ENCODE measurements at places on chromosomes 2 and 18. TPM values are rescaled to one million over a fixed set of nuclear protein-coding genes. Genes with fewer than 3 reads are reported as not detected.

The ZSWIM2 gene
- not detected for total RNA-seq

The IL18R1 gene
- 1.3 TPM for total RNA-seq

The DCDC2C gene
- total RNA-seq = not detected

The EFR3B gene
- under 0.01 TPM for total RNA-seq

The KYNU gene
- total RNA-seq = 35.5 TPM

The ICOS gene
- total RNA-seq = 0.76 TPM

The TNFRSF11A gene
- 3.7 TPM for total RNA-seq

The CFC1 gene
- not detected for total RNA-seq

The ALLC gene
- total RNA-seq = not detected

The TMSB10 gene
- total RNA-seq = 2,239 TPM

The CHST9 gene
- total RNA-seq = 0.68 TPM

The MC2R gene
- total RNA-seq = not detected

The SERPINB7 gene
- 1.6 TPM for total RNA-seq

The CRYGC gene
- not detected for total RNA-seq

The ADAM23 gene
- total RNA-seq = 0.95 TPM

The RAD51AP2 gene
- total RNA-seq = 0.53 TPM

The TEX44 gene
- total RNA-seq = not detected

The ACKR3 gene
- 23.3 TPM for total RNA-seq

The C2orf80 gene
- not detected for total RNA-seq

The FHOD3 gene
- total RNA-seq = 5.8 TPM

The MYO7B gene
- total RNA-seq = not detected

The NEU2 gene
- total RNA-seq = not detected

The SLC16A14 gene
- total RNA-seq = 1.9 TPM

The IL37 gene
- total RNA-seq = not detected

The RESP18 gene
- not detected for total RNA-seq

The SCN3A gene
- total RNA-seq = 0.57 TPM

The GPC1 gene
- total RNA-seq = 59.3 TPM

The ASAP2 gene
- total RNA-seq = 7.4 TPM

The TMEM163 gene
- total RNA-seq = 0.12 TPM

The SLC4A5 gene
- total RNA-seq = 0.76 TPM

The UBR3 gene
- 44.9 TPM for total RNA-seq

The SCG2 gene
- 0.18 TPM for total RNA-seq

The PSMA8 gene
- total RNA-seq = not detected

The LTBP1 gene
- total RNA-seq = 19.2 TPM

The CD28 gene
- total RNA-seq = 0.42 TPM

The MAP2 gene
- total RNA-seq = 5.8 TPM

The HOXD8 gene
- 1.2 TPM for total RNA-seq

The SUCLG1 gene
- 90.6 TPM for total RNA-seq

The TRIM54 gene
- total RNA-seq = not detected

The CLIP4 gene
- total RNA-seq = 50.5 TPM

The EVX2 gene
- not detected for total RNA-seq

The RSAD2 gene
- total RNA-seq = 0.15 TPM

The MATN3 gene
- not detected for total RNA-seq

The ANO7 gene
- not detected for total RNA-seq

The ASPRV1 gene
- 0.38 TPM for total RNA-seq

The ALPG gene
- not detected for total RNA-seq

The NEUROD1 gene
- total RNA-seq = not detected

The LYPD6B gene
- 3.1 TPM for total RNA-seq

The ANKRD30B gene
- total RNA-seq = not detected

The UGT1A4 gene
- total RNA-seq = 7.4 TPM

The MARCHF4 gene
- not detected for total RNA-seq

The CAPG gene
- total RNA-seq = 211 TPM

The HOXD13 gene
- total RNA-seq = not detected

The EFEMP1 gene
- total RNA-seq = 62.8 TPM

The PLGLB2 gene
- 0.35 TPM for total RNA-seq

Measured in esophagus squamous epithelium (tissue), 5 donors.